ENCODE measurements at places on chromosomes 6 and 20. TPM values are rescaled to one million over a fixed set of nuclear protein-coding genes. Genes with fewer than 3 reads are reported as not detected.

Gene RIMS1
- total RNA-seq, result 22.2 TPM

Gene ARMC2
- 5.8 TPM for total RNA-seq

Gene SIRPD
- 0.40 TPM for total RNA-seq

Gene SNAP25
- total RNA-seq, result 4.3 TPM

Gene SLC22A7
- total RNA-seq, result 0.37 TPM

All from mucosa of gallbladder (tissue), 1 donor.